ENCODE measurements at places on chromosomes 2 and 18.

DNA sequence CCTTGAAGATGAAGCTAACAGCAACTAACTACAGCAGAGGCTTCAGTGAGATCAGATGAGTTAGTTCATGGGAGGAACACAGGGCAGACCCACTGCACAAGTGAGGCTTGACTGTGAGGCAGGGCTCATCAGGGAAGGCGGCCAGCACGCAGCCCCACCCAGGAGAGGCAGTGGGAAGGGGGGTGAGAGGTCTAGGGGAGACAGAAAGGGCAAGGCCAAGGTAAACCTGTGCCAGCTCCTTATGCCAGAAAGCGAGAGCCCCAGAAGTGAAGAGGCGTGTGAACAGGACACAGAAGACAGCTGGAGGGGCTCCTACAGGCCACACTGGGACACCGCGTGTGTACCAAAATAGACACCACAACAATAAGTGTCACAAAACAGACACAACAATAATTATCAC lies 48.6 kb downstream of the ANO7 start:
- DNase-seq: no peak

- peak; percentile 88 for DNase-seq
Measured at GRCh38 chr18:29096079-29096770, 919.3 kb upstream of the CDH2 start.

DNA sequence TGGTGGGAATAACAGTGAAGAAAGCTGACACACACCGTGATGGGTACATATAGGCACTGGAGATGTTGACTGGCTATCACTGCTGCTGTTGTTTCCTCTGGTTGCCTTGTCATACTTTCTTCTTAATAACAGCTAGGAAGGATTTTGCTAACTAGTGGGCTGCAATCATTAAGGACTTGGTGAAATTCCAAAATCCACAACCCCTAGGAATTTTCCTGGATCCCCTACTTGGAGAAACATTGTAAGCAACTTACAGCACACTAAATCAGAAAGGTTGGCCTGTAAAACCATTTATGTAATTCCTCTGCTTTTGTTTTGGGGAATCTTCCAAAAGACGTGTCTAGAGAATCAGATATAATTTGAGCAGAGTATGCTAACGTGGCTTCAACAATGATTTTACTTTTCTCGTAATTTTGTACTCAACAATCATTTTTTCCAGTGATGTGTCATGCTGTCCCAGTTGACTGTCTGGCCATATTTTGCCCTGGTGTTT lies 8.0 kb upstream of the COL3A1 start:
- no peak for DNase-seq

GRCh38 chr18:56952026-56952425 lies 194.9 kb upstream of the BOD1L2 start:
- DNase-seq: no peak

GRCh38 chr18:23301972-23302371 lies 151.1 kb upstream of the RIOK3 start:
- DNase-seq: no peak

DNA sequence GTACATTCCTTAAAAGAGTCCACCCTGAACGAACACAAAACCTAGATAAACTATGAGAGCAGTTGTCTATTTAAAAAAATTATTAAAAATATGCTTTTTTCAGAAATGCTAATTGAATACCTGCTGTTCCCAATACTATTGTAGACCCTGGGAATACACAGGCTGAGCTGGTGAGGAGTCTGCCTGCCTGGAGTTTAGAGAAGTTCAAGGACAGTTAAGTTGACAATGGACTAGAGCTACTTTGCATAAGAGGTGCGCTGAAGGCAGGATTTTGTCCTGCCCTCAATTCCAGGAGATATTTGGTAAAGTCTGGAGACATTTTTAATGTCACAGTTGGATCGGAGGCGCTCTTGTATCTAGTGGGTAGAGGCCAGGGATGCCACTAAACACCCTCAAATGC lies 110.2 kb downstream of the SETBP1 start:
- no peak for DNase-seq

DNA sequence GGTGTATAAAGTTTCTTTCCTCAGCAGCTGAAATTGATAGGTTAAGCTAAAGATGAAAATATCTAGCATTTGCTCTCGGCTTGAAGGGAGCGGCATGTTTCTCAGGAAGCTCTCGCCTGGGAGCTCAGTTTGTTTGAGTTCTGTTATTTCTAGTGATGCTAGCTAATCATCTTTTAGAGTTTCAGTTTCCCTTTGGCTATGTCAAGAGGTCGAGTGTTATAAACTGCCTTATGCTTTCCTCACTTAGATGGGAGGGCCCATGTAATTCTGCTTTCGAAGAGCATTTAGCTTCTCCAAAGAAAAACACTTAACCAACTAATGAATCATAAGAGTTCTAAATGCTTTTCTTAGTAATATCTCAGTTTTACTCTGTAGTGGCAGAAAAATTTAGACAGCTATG lies 33.6 kb downstream of the PLCL1 start:
- no peak for DNase-seq

DNA sequence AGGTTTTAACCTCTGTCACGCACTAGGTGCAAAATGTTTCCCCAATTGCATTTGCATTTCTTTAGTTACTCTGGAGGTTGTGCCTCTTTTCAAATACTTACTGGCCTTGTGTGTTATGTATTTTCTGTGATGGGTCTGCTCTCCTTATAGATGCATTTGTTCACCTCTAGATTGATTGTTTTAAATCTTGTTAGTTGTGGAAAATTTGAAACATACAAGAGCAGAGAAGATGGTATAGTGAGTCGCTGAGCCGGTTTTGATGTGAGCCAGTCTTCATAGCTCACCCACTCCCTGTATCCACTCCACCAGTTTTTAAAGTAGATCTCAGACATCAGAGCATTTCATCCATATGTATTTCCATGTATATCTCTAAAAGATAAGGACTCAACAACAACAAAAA lies 6.5 kb downstream of the IMP4 start:
- DNase-seq: no peak

GRCh38 chr2:60885683-60886082 lies 4.3 kb downstream of the REL start:
- DNase-seq: no peak

GRCh38 chr2:131081190-131081589 lies 12.1 kb downstream of the FAM168B start:
- DNase-seq: no peak

DNA sequence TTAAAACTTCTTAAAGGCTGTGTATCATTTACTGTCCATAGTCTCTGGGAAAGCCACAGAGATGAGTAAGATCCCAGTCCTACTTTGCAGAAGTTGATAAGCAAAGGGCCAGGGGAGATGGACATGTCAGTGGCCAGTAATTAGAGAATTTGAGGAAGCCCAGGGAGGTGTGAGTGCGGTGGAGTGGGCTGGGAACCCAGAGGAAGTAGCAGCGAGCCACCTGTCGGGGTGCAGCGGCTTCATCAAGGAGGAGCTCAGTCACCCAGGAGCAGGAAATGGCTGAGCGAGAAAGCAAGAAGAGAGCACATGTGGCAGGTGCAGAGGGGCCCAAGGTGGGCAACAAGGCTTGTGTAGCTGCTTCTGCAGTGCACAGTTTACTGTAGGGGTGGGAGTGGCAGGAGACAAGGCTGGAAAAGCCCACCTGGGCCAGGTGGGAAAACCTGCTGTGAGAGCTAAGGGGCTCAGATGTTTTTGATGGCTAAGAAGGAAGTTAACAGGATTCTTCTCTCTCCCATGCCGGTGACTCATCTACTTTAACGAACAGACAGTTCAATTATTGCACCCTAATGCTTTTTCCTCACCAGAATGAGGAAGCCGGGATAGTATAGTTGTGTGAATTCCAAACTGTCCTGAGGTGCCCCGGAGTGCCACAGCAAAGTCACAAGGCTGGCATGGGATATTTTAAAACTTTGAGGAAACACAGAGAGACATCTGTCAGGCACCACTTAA lies 34.8 kb upstream of the MGAT5 start:
- DNase-seq: no peak

DNA sequence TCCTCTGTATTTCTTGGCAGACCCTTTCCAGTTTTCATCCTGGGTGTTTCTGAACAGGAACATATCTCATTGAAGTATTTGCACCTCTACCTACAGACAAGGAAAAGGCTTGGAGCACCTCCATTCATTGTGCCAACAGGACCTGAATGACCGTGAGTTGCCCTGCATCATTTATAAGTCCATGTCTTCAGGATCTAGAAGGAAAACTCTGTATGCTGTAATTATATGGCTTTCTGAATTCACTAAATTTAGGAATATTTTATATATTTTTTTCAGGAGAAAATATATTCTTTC lies 402.3 kb upstream of the SLC14A2 start:
- DNase-seq: no peak

- peak; percentile 28 for DNase-seq
Measured at GRCh38 chr2:180905002-180905401, 75.4 kb upstream of the UBE2E3 start.

DNA sequence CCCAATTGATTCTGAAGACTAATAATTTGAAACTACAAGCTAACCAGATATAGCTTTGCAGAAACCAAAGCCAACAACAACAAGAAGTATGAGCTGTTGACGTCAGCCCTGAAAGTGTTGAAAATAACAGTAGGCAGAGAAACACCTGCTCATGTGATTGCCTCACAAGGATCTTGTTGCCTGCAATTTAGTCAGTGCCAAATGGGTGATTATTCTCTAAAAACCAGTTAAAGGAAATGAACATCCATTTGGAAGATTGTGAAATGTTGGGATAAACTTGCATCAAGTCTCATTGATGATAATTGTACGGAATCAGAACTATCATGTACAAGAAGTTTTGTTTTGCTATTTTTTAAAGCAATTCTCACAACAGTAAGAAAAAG lies 2.8 kb downstream of the CYTIP start:
- no peak for DNase-seq

DNA sequence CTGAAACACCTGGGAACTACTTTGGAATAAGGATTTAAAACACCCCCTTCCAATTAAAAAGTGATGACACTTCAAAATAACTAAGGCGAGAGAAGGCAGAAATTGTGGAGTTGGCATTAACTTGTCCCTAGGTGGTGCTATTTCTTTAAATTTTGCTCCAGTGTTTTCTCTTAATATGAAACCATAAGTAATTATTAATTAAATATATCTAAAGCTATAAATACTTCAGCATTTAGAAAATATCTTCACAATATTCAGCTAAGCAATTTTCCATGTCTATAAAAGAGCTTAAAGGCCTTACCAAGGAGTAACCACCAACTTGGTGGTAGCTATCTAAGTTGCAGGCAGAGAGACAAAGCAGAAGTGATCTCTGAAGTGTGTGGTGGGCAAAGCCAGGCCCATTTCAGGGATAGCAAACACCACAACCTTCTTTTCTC lies 186.8 kb upstream of the PGAP1 start:
- peak; percentile 50 for DNase-seq

- DNase-seq: no peak
Measured at GRCh38 chr2:149090706-149091105, 52.2 kb downstream of the LYPD6B start.

DNA sequence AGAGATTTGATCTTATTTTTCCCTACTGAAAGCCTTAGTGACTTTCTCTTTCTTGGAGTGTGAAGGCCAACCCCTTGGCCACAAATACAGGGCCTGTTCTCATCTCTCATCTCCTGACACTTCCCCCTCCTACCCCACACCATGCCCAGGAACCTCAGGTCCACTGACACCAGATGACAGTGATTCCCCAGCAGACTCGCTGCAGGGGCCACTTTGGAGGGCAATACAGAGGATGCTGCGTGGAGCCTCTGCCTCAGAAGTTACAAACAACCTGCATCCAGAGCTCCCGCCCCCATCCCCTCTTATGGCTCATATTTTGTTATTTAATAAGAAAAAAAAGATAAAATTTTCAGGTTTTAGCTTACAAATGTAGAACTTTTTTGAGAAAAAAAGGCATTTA lies 70.1 kb upstream of the LGALSL start:
- no peak for DNase-seq

GRCh38 chr2:141930803-141931202 lies 200.0 kb downstream of the LRP1B start:
- no peak for DNase-seq

- no peak for DNase-seq
Measured at GRCh38 chr2:97664636-97664970, 759 bp upstream of the ACTR1B start.

DNA sequence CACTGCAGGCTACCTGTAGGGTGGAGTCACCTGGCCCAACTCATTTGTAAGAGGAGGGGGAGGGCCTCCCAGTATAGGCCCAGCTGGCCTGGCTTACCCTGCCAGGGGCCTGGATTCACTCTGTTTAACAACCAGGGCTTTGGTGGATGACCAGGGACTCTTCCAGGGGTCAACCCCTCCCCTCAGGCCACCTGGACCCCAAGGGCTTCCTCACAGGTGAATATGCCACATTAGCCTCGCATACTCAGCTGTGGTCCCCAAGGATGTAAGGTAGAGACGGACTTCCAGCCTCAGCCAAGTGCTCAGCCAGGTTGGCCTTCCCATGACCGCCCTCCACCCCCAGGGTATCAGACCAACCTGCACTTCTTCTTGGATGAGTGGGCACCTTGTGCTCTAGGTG lies 8.8 kb upstream of the SH3RF3 start:
- no peak for DNase-seq

DNA sequence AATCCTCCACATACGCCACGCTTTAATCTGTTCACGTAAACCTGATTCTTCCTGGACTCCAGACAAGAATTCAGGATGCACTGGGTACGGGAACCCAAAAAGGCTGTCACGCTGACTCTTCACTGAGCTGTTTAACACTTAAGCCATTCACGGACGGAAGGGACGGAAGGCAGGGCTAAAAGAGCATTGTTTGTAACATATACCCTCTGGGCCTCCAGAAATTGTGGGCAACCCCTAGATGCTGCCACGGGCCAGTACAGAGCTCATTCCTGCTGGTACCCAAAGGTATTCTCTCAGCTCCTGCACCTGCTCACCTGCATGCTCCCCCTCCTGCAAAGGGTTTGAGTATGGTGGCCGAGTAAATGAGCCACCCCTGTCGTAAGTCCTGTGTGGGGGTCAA lies 45.6 kb upstream of the RMP24 start:
- no peak for DNase-seq

DNA sequence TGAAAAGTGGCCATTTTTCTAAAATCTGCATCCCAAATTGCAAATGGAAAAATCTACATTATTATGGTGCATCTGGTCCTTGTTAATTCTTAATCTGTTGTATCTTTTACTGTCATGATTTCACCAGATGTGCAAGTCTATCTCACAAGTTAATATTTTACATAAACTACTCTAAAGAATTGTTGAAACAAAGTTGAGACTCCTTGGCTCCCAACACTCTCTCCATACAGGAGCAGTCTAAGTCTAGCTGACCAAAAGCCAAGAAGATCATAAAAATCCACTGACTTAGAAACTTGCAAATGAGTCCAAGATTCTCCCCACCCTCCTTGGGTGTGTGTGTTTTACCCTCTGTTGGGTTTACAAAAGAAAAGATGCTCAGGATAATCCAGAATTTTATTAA lies 85.1 kb downstream of the NCKAP5 start:
- no peak for DNase-seq

DNA sequence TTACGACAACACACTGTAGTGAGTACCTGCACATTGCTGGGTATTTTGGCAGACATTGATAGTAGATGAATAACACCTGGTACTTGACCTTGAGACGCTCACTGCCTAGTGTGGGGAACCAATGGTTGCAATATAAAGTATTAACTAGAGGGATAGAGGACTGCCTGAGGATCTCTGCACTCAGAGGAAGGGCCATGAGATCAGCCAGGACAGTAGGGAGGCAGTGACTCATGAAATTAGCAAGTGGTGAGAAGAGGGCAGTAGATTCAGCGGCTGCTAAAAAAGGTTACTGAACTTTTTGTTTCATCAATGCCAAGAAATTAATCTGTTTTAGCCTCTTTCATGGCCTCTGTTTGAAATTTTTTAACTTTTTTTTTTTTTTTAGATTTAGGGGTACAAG lies 250.8 kb upstream of the TCF4 start:
- DNase-seq: no peak
